ENCODE measurements at places on chromosomes 5 and 9.

DNA sequence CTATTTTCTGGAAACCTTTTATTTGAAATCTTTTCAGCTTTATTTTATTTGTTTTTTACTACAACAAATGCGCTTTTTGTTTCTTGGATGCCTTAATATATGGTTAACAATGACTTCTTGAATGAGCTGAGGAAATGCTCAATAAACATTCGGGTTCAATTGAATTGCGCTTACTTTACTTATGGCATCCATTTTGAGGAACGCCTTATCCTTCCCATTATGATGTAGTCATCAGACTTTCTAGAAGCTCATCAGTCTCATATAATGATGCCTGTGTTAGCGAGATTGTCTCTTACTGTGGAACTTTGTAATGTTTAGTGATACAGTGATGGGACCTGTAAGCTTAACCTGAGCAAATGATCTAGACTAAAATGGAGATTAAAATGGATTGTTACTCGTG lies 916 bp downstream of the SHLD3 start:
- no peak for DNase-seq

DNA sequence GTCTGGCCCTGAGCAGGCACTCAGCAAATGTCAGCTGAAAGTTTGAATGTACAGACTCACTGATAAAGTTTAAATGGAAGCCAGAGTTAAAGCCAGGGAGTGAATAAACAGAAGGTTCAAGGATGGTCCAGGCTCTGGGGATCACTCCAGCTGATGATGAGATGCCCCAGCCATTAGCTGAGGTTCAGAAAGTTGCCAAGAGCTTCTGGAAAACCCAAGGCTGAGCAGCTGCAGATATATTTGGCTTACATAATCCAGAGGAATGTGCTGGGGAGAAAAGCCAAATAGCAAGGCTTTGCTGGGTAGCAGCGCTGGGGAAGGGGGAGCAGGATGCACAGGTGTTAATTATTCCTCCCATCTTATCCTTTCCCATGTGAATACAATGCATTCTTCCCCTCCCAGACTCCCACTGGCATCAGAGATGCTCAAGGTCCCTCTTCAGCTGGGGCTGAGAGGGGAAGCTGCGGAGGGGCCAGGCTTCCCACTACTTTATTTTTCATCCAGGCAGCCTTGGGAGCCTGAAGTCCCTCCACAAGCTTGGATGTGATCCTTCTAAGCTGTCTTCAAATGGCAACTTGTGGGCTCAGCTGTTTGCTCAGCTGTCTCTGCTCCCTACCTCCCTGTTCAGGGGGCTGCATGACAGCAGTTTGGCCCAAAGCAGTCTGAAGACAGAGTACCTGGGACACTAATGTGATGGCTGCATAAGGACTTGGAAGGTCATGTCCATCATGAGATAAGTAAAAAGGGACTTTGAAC lies 341.2 kb downstream of the TRIM32 start:
- no peak for DNase-seq

DNA sequence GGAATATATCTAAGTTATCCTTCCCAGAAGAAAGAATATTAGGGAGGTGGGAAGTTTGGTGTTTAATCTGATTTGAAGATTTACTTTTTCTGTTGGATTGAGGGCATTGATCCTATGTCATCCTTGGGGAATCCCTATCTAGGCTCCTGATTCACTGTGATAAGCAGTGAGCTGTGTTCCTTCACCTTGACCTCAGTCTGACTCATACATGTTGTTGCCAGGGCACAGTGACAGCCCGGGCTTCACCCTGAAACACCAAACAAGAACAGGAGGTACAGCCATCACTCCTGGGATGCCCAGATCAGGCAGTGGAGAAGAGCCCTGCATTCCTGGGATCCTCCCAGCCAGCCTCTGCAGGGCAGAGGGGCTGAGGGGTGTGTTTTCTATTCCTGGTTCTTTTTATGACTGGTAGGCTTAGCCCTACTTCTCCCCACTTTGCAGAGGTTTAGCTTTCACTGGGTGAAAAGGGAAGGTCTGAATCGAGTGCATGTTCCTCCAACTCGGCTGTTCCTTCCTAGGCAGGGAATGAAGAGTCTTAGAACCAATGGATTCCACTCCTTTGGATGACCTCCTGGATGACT lies 3.1 kb upstream of the FAM53C start:
- DNase-seq, result no peak

DNA sequence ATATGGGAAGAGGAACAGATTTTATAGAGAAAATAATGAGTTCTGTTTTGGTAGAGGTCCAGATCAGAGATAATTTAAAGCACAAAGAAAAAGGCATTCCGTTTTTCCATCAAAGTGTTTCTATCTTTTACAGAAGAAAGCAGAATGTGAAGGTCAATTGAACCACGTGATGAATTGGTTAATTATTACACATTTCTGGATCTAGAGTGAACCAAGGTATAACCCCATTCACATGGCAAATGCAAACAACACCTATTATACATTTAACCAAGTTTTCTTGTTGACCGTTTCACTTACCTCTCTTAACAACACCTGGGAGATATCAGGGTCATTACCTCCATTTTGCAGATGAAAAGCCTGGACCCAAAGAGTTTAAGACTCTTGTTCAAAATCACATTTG lies 34.9 kb upstream of the ZNF462 start:
- DNase-seq, result no peak

GRCh38 chr9:1231998-1232919 lies 182.1 kb downstream of the DMRT2 start:
- DNase-seq, result no peak

- no peak for DNase-seq
These were observed 6.5 kb upstream of the FAM78A start for GRCh38 chr9:131282688-131283422.

GRCh38 chr5:123756816-123757215 lies 244.8 kb downstream of the CSNK1G3 start:
- DNase-seq, result no peak

GRCh38 chr5:17663182-17663581 lies 28.9 kb downstream of the TAF11L14 start:
- DNase-seq, result no peak

Measured in cortex of kidney (tissue), 1 donor.